NCI-H2081 treated with DMSO at 0.1 percent for 48 hours (cell line): ENCODE measurements at places on chromosomes 3 and 15.

DNA sequence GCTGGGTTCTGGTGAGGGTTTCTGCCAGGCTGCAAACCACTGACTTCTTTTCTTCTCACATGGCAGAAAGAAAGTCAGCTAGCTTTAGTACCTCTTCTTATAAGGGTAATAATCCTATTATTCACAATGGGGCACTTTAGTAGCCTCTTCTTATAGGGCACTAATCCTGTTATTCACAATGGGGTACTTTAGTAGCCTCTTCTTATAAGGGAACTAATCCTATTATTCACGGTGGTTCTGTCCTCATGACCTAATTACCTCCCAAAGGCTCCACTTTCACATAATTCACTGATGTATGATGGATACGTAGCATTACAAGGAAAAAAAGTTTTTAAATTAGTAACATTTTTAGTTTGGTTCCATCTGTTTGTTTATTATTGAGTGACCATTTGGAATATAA is 671.3 kb downstream of the NSUN3 start:
- DNase-seq = no peak

- DNase-seq = no peak
Observed at GRCh38 chr3:100581650-100582049, 27.8 kb upstream of the ADGRG7 start.

- no peak for DNase-seq
Observed at GRCh38 chr3:145698250-145698649, 462.7 kb downstream of the PLOD2 start.

GRCh38 chr3:54251705-54252104 is 129.4 kb downstream of the CACNA2D3 start:
- no peak for DNase-seq

GRCh38 chr15:27870320-27870719 is 228.8 kb downstream of the OCA2 start:
- no peak for DNase-seq

DNA sequence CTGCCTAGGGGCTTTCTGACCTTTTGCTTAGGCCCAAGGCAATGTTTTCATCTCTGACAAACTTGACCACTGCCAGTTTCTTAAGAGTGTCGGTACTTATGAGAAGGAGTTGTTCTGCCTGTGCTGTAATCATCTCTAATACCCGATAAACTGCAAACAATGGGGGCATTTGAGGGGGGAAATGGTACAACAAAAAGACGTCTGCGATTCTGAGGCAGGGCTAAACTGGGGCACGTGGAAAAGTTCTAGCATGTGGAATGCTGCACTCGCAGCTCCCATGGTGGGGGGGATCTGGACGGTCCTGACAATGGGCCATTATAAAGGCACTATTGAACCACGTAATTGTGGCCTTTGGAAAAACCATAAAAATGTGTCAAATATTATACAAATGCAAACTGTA is 73.1 kb upstream of the SAMMSON start:
- DNase-seq = no peak

DNA sequence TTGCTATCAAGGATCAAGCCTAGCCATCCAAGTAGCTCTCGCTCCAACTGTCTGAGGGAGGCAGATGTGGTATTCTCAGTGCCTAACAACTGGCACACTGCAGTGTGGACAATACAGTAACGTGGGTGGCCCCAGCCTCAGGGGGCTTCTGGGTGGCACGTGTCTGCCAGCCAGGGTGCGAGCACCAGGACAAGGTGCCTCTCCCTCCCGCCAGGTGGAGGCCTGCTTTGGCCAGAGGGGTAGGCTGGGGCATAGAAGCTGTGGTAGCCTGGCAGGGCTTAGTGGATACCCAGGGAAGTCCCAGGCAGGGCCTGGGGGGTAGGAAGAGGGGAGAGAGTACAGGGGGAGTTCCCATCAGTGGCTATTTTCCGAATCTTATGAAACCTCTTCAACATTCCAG is 234.0 kb downstream of the PLCL2 start:
- DNase-seq = no peak

DNA sequence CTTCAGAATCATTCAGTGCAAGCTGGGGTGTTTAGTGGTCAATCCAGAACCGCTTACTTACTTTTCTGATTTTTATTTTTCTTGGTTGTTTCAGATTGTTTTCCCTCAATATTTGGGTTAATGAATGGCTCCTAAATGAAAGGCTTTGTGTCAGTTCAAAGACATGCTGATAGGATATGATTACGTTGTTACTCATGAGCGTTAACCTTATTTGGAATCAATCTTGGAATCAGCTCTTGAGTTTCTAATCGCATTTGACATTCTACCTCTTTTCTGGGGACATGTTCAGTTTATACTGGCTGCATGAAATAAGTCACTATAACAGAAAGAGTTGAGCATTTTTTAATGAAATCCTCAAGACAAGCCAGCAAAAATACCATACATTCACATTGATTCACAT is 50.2 kb downstream of the ATP11B start:
- DNase-seq = no peak

DNA sequence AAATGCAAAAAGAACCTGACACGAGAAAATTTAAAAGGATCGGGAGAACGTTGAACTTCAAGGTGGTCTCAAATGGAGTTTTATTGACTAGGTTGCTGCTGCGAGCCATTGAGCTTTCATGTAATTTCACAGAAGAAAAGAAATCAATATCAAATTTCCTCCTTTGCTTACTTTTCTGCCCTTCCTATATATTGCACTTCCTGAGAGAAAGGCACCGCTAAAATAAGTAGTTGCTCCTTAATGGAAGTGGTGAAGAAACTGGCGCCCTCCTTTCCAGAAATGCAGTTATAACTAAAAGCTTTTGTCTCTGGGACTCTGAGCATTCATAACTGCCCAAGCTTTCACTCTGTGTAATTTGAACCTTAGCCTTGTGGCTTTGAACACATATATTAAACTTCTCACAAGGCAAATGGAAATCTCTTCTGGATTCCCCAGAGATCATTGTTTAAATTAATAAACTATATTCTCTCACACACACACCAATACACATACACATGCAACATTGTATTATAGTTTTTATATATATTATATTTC is 13.4 kb downstream of the EID1 start:
- no peak for DNase-seq

DNA sequence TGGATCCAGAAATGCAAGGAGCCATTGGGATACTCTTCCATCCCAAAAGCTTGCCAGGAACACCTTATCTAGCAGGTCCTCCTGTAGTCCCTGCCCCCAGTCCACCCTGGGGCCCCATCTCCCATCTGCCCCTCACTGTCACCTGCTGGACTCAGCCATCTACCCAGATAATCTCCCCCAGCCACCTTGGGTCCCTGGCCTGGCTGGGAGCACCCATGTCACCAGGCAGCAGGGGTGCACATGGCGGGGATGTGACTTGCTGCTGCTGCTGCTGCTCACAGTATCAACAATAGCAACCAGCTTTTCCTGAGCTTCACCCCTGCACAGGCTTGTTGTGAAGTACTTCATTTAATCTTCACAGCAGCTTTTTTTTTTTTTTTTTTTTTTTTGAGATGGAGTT is 12.6 kb downstream of the PTH1R start:
- no peak for DNase-seq

DNA sequence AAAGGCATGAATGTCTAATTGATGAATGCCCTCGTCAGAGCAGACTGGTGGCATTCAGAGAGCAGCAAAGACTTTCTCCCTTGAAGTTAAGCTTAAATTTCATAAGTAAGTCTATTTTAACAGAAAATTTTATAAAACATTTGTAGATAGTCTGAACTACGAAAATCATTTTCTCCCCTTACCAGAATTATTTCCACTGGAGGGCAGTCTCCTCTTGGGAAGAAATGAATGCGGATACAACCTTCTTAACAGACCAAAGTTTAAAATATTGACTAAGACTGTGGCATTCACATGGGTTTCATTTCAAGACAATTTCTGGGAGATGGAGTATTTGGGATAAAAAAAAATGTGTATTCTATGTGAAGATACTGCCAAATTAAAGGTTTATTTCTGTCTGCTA is 669.0 kb downstream of the FHIT start:
- DNase-seq = no peak

- DNase-seq = no peak
Observed at GRCh38 chr3:42473083-42473932, 29.1 kb upstream of the VIPR1 start.

- no peak for DNase-seq
Observed at GRCh38 chr3:100252001-100252400, 8.8 kb upstream of the TBC1D23 start.

GRCh38 chr3:12993517-12994356 is 79.5 kb downstream of the IQSEC1 start:
- no peak for DNase-seq

- no peak for DNase-seq
Observed at GRCh38 chr3:52226229-52226817, 878 bp upstream of the TLR9 start.

DNA sequence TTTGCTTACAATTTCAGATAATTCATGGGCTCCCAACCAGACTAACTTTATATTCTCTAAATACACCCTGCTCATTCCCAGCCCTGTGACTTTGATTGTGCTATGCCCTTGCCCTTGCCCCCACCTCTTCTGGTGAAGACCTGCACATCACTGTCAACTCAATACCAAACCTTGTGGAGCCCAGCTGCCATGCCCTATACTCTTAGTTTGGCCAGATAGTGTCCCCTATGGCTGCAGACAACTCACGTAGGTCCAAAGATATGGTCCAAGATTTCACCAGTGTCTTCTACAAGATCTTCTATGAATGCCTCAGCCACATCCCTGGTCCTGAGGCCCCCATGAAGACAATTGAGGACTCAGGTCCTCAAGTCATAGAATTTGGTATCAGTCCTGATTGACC is 118.3 kb upstream of the EIF1B start:
- DNase-seq = no peak

DNA sequence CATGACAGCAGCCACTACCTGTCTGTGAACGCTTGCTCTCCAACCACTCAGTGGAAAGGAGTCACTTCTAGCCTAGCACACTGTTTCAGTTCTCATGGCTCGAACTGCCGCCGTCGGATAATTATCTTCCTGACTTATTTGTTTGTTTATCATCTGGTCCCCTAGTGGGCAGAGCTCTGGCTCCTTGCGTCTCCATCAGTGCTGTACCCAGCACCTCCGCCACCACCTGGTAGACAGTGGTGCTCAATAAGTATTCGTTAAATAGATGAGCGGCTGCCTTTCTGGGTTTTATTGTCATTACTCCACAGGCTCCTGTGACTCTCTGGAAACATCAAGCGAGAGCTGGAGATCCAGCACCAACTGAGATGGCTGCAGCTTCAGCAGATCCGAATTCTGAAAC is 297.5 kb downstream of the NTRK3 start:
- no peak for DNase-seq

DNA sequence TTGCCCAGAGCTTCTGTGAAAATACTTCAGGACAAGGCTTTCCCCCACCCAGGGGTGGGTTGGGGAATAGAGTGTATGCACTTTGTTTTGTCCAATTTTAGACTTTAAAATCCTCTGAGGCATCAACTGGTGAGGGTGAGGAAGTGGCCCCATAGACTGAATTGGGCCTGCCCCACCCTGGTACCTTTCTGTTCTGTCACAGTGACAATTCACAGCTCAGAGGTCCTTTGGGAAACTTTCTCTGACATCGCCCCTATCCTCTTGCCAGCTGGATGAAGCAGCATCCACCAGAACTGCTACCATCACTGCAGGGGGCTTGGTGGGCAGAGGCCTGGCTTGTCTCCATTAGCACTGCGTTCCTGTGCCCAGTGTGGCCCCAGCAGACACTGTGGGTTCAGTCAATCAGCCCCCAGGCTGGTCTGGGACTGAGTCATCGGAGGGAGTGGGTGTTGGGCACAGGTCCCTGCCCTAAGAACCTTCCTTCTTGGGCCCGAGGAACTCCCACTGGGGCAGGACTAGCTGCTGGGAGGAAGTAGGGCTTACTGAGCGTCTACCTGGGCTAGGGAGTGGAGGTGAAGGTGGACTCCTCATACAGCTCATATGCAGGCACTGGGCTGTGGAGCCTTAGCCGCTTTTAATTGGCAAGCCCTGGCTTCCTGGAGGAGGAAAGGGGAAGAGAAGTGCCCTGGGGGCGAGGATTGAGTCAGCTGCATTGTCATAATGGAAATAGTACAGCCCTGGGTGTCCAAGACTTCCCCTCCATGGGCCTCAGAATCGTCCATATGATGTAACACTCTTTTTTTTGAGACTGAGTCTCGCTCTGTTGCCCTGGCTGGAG is 1.5 kb upstream of the PPM1M start:
- no peak for DNase-seq

GRCh38 chr3:47577583-47578118 is 1.0 kb downstream of the CSPG5 start:
- DNase-seq = no peak

DNA sequence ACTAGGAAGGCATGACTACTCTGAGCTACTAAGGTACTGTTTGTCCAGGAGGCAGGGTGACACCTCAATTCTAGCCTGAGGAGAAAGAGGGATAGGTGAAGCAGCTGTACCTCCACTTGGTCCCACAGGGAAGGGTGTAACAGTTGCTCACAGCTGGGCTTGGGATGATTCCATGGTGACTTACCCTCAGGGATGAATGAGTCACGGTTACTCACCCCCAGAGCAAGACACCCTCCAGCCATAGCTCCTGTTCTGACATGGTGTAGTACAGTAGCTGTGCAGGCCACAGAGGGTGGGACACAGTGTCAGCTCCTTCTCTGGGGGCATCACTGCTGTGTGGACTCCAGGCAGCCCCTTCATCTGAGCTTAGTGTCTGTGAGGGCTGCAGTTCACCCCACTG is 868.6 kb upstream of the SEMA6D start:
- DNase-seq = no peak

GRCh38 chr15:101055411-101055810 is 136.3 kb downstream of the LRRK1 start:
- DNase-seq = no peak

GRCh38 chr3:121491683-121492320 is 54.0 kb downstream of the POLQ start:
- no peak for DNase-seq

GRCh38 chr15:74400915-74401757 is 32.6 kb downstream of the SEMA7A start:
- no peak for DNase-seq

DNA sequence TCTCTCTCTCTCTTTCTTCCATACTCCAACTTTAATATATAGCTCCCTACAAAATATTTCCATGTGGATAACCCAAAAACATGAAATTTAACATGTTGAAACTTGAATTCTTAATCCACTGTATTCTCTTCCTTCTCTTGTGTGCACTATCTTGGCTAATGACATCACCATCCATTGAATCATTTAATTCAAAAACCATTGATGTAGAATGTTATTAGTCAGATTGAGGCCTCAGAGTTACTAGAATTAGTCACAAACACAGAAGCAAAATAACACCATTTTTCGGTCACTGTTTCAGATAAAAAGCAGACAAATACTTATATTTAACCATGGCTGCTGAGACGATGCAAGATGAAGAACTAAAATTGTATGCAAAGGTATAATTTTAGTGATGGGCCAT is 256.9 kb upstream of the LRRC3B start:
- no peak for DNase-seq

GRCh38 chr15:99057020-99057419 is 47.9 kb upstream of the SYNM start:
- no peak for DNase-seq
